Transverse colon (tissue), 4 donors: ENCODE measurements at places on chromosomes 7 and 10.

DNA sequence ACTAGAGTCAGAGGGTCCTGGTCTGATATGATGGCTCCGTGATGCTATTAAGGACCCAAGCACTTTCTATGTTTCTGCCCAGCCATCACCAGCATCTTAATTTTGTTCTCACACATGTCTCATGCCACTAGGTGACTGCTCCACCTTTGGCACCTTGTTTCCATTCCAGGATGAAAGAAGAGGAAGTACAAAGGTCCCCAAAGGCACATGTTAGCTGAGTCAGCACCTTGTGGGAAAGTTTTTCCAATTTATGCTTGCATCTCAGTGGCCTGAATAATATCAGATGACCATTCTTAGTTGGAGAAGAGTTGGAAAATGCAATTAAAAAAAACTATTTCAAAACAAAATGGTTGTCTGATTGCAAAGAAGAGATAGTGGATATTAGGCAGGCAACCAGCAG, 341.0 kb upstream of the NPSR1 start:
- DNase-seq, result no peak

- no peak for DNase-seq
These were observed 36.6 kb downstream of the DNMBP start for GRCh38 chr10:99973190-99973589.

DNA sequence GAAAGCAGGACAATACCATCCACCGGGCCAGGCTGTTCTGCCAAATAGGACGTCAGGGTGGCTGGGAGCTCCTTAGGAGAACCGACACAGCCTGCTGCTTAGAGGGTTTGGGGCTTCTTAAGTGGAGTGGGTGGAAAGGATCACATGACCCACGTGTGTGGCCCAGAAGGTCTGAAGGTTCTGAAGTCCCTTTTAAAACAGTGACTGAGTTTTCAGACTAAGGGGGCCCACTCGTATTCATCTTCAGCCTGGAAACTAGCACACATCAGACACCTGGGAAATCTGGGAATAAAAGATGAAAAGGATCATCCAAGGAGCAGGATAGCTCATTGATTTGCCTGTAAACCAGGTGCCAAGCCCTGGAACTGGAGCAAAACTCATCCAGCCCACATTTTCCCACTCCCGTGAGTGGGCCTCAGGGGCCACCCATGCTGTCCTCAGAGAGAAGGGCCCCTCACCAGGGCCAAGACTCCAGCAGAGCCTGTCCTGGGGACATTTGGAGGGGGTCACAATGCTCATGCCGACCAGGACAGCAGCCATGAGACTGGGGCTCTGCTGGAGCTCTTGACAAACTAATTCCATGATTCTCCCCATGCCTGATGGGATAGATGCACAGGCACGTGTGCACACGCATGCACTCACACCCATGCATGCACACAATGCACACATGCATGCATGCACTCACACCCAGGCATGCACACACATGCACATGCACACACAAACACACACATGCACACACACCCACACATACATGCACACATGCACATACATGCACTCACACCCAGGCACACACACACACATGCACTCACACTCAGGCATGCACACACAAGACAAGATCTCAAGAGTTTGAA, 168.8 kb upstream of the PPP2R2D start:
- no peak for DNase-seq

DNA sequence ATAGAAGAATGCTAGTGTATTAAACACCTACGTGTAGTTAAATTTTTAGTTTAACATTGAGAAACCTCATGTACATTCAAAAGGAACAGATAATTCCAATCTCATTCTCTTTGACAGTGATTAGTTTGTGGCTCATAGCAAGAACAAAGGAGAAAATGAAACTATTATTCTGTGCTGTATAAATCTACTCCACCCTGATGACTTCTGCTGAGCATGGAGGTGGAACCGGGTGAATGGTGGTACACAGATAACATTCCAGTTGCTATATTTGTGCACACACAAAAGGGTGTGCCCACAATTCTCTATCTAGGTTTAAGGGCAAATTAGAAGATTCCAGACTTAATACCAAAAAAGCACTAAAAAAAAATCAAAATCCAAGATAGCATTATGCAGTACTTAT, 17.0 kb upstream of the RALA start:
- no peak for DNase-seq

DNA sequence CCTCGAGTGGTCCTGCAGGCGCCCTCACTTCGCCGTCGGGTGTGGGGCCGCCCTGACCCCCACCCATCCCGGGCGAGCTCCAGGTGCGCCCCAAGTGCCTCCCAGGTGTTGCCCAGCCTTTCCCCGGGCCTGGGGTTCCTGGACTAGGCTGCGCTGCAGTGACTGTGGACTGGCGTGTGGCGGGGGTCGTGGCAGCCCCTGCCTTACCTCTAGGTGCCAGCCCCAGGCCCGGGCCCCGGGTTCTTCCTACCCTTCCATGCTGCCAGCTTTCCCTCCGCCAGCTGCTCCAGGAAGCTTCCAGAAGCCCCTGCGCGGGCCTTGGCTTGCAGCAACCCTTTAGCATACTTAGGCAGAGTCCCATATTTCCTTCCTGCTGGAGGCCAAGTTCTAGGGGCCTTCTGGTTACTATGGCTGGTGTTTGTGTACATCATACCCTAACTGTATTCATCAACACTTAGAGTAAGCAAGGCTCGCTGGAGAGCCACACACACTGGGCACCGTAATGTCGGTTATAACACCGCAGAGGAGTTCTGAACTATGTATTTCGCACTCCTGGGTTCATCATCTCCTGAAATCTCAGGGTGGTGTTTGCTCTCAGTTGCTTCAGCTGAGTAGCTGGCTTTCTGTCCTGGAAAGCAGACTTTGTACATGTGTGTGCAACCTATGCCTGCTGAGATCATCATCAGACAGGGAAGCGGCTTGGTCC, 471 bp downstream of the MGMT start:
- peak; percentile 11 for DNase-seq

DNA sequence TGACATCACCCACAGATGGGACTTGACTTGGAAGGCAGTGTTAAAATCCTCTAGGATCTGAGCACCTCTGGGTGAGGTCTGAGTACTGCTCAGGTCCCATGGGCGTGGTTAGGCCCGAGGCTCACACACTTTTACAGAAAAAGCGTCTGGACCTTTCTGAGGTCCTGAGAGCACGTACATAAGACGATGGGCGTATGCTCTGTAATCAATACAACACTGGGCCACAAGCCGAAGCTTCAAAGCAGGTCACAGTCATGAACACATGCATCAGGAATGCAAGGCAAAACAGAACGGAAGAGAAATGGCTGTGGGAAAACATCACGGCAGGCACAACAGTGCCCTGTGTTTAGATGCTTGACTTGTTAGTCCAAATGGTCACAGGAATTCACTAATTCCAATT, 112.2 kb downstream of the LARP4B start:
- DNase-seq, result no peak

- no peak for DNase-seq
These were observed 34.8 kb upstream of the CARD11 start for GRCh38 chr7:3078514-3078913.

- DNase-seq, result no peak
These were observed 8.7 kb upstream of the PTPN12 start for GRCh38 chr7:77528368-77528767.

- DNase-seq, result no peak
These were observed 269.7 kb upstream of the HABP2 start for GRCh38 chr10:113283189-113283588.

DNA sequence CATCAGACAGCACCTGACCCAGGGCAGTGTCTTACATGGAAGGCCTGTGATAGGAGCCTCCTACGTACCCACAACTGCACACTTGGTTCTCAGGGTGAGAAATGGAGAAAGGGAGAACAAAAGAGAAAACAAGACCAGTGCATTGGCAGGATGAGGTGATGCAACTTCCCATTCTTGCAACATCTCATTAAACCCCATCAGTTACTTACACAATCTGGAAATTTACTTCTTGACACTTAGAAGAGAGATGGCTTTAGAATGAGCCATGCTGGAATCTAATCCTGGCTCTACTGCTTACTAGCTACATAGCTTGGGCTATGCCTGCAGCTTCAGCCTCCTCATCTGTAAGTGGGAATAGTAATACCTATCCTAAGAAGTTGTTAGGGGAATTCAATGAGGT, 391.7 kb downstream of the KCNMA1 start:
- no peak for DNase-seq

GRCh38 chr10:49264177-49264677, 34.7 kb upstream of the C10orf71 start:
- DNase-seq, result no peak

- DNase-seq, result no peak
These were observed 102.3 kb upstream of the STK17A start for GRCh38 chr7:43480581-43480980.

- DNase-seq, result peak; percentile 88
These were observed 3.6 kb downstream of the NPM3 start for GRCh38 chr10:101779544-101780186.

GRCh38 chr7:22860337-22860736, 37.7 kb upstream of the TOMM7 start:
- DNase-seq, result no peak

DNA sequence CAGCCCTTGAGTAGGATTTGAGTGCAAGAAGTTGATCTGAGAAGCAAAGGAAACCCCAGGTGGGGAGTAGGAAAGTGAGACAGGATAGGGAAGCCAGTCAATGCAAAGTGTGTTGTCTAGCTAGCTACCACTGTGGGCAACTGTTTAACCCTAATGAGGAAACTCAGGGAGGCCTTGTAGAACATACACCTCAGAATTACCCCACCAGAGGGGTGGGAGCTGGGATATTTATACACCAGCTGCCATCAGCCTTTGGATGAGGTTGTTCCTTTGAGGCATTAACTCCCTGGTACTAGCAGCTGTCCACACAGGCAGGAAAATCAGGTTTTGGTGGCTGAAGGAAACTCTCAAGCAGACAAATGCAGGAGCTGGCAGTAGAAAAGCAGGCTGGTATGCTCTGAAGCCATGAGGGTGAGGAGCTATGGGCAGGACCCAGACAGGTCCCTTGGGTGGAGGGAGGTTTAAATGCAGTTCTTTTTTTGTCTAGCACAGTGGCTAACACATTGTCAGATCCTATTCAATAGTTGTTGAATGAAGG, 60.1 kb upstream of the ARID5B start:
- DNase-seq, result no peak

DNA sequence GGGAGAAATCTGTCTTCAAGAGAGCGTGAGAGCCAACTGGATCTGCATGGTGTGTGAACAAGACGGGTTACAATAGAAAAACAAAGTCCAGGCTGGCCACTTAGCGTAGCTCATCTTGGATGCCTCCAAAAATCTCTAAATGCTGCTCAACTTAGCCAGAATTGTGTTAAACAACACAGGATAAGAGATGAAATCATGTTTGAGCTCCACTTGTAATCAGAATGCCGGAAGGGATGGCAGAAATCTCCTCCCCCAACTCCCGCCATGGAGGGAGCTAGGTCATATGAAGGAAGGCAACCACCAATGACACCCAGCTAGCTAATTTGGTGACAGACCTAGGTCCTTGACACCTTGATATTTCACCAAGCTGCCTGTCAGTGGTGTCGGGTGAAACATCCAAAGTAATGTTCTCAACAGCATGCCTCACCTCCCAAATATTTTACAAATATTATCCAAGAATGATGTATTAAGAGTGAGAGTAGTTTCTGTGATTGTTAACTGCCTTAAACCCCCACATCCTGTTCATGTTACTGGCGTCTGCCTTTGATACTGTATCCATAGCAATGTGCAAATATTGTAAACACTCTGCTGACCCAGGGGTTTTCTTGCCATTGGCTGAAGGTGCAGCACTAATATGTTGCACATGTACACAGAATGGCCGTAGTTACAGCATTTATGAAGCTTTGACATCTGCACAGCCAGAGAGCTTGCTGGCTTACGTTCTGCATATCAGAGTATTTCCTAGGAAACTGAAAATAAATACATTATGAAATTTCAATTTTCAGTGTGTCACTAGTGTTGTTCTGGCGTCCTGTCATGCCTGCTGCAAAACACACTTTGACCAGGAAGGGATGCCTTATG, 25.8 kb downstream of the TMEM254 start:
- no peak for DNase-seq

DNA sequence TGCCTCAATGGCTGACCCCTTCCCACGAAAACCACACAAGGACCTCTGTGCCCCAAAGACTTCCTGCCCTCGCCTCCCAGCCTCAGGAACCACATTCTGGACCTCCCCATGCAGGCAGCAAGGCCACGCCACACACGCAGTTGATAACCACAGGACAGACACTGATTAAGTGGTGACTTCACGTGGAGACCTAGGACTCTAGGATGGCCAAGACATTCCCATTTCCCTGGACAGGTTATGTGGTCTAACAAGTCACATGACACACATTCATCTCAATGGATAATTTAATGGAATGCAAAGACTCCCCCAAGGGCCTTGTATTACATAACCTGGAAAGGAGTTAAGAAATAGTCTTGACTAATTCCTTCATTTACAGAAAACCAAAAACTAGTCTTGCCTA, 110.2 kb downstream of the LARP4B start:
- no peak for DNase-seq

DNA sequence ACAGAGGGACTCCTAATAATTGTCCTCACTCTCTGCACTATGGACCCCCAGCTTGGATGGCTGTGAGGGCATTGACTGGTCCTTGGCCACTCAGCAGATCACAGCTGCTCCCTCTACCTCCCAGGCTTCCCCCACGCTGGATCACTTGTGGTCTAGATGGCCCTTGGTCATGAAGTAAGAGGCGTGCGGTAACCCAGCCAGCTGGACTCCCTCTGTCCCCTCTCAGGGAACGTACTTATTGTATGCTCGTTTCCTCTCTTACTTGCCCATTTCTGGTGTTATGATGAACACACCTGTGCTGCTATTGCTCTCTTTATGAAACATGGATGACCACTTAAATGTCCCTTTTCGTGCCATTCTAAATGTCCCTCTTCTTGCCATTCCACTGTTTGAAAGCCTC, 19.3 kb downstream of the ADAMTS14 start:
- DNase-seq, result no peak

- DNase-seq, result peak; percentile 30
These were observed 34.6 kb downstream of the CHST3 start for GRCh38 chr10:71998840-71999194.

GRCh38 chr7:116173051-116174028, 37.0 kb upstream of the TES start:
- no peak for DNase-seq

GRCh38 chr10:107474650-107475049, 310.1 kb upstream of the SORCS1 start:
- no peak for DNase-seq
